ENCODE measurements at places on chromosomes 3 and 15.

DNA sequence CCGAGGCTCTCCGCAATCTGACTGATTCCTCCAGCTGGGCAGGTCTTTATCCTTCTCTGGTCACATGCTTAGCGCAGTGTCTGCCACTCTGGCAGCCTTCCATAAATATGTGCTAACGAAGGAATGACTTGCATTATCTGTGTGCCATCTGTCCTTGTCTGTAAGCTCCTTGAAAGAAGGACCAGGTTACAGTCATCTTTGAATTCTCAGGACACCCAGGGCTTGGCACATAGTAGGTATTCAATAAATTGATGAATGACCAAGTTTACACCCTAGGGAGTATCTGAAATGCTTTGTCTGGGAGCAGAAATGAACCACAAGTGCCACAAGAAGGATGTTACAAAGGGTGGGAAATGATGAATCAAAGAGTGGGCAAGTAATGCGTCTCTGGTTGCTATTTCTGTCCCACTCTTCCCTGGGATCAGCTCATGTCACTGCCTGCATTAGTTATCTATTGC lies 16.5 kb upstream of the FAM3D start:
- no peak for DNase-seq

- DNase-seq = no peak
These were observed 28.6 kb upstream of the VGLL4 start for GRCh38 chr3:11672363-11672762.

DNA sequence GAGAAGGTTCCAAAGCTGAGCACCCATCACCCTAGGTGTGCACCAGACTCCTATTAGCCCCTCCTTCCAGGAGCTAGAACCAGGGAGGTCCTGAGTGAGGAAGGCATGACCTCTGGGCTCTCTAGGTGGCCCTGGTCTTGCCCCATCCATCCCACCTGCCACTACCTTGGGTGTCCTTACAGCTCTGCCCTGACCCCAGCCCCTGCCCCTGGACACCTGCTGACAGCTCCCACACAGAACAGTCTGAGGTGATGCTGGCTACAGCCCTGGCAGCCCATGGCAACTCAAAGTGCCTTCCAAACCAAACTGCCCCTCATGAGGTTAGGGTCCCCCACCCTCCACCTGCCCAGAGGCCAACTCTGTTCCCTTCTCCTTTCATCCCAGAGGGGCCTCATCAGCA lies 37.2 kb downstream of the GOLGA6A start:
- no peak for DNase-seq

DNA sequence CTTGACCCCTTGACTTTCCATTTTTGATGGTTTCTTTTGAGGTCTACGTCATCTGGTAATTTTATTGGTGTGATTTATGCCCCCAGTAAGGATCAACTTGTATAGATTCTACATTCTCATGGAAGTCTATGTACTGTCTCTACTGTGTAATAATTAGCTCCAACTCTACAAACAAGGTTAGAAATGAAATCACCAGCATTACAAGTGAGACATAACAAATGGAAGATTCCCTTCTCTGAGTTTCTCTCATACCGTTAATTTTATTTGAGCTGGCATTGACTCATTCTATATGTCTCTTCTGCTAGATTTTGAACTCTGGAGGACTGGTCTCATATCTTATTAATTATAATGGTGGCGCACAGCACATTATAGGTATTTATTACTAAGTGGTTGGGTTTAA lies 138.9 kb downstream of the LPP start:
- no peak for DNase-seq

DNA sequence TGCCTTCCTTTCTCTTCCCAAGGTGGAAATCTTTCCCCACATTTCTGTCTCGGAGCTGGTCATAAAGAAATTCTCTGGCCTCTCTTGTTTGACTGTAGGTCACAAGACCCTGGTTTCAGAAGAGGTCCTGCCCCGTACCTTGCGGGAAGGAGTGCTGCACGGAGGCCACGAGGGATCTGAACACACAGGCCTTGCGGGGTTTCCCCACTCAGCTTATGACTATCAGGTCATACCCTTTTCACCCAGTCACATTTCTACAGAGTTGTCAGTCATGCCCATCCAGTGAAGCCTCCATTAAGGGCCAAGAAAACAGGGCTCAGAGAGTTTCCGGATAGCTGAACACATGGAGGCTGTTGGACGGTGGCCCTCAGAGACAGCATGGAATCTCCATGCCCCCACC lies 54.7 kb upstream of the ATP13A3 start:
- no peak for DNase-seq

DNA sequence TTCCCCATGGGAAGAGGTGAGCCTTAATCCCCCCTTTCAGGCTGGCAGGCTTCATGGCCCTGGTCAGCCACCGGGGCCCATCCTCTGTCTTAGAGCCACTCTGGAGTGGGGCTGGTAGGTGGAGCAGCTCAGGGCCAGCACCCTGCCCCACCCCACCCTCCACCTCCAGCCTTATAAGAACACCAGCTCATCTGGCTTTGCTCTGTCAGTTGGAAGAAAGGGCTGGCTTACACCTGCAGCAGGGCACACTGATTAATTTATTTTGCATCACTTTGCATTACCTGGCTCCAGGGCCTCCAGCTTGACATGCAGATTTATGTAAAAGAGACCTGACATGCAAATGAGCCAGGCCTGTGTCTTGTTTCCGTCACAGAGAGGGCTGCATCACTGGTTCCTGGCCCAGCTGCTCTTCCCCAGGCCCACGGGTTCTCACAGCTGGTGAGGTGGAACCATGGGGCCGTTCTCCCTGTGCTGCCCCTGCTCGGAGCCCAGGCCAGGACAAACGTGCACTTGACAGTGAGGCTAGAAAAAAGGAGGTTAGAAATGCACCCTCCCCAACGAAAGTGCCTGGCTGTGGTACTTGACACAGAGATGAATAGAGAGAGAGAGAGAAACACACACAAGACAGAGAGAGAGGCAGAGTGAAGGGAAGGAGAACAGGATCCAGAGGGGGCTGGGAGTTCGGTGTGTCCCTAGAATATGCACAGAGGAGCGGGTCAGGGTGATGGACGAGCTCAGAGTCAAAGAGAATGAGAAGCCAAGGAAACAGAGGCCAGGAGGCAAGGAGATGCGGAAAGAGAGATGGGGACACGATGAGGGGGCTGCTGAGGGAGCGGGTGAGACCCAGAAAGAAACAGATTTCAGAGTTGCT lies 44.5 kb upstream of the MAGEF1 start:
- DNase-seq = no peak

- DNase-seq = no peak
These were observed 56.8 kb downstream of the PLXNA1 start for GRCh38 chr3:127039719-127040118.

DNA sequence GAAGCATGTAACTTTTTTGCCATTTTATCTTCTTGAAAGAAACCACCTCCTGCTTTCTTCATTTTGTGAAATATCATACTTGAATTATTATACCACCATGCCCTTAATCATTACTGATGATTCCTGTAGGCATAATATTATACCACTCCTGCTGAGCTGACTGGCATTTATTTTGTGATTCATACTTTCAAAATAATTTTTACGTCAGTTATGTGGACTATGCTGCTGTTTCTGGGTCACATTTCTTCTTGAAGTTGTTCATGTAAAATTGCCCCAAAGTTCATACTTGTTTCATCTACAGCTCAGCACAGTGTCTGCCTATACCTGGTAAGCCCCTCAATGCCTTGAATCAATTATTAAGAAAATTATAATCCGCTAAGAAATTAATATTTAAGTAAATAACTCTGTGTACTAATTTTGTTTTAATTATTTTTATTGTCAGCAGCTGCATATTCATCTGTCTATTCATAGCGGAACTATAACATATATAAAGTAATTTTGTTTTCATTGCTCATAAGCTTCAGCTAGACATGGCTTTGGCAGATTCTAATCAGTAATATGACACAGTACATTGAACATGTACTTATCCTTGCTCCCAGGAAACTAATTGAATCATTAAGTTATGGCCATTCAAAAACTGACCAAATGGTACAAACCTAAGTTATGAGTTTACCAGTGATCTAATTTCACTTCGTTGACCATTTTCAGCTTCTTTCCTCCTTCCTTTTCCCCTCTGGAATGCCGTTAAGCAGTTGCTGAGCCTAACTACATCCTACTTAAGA lies 160.0 kb downstream of the NAALADL2 start:
- no peak for DNase-seq

GRCh38 chr3:36546226-36546625 lies 165.9 kb downstream of the STAC start:
- DNase-seq = no peak

DNA sequence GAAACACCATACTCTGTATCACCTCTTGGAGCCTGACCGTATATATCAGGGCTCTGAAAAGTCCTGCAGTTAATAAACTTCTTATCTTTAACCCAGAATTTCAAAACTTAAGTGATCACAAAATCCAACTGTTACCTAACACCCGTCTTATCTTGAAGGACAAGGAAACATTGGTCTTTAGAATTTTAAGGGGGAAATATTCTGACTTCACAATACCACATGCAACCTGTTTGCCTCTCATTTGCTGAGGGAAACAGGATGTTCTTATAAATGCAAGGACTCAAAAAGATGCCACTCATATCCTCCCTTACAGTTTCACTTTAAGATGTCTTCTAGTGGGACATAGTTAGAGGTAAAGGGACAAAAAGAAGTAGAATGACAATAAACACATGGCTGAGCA lies 67.9 kb downstream of the CRTC3 start:
- no peak for DNase-seq

DNA sequence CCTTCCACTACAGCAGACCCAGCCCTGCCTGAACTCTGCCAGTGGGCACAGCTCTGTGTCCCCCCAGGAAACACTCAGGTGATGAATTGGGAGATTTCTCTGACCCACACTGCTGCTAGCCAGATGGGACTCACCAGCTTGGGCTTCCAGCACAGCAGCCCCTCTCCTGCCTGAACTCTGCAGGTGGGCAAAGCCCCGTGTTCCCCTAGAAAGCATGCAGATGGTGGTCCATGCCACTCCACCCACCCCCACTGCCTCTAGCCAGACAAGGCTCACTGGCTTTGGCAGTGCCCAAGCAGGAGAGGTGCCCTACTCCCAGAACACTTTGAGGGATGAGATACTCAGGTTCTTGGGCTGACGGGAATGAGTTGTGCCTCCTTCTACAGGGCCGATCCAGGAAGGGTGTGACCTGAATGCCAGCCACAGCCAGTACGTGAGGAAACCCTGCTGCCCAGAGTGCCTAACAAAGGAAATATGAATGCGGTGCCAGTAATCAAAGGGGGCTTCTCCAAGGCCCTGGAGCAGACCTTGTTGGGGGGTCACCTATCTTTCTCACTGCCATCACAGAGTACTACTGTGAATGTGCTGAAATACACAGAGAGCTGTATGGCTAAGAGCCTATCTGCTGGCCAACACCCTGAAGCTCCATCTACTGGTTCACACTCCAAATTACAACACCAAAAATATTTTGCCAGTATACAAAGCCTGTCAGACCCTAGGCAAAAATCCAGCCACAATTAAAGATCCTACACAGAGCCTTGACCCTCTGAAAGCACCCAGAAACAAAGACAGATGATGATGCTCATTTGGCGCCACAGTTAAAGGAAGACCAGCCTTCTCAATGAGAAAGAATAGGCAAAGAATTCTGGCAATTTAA lies 61.9 kb downstream of the BTLA start:
- DNase-seq = no peak

- DNase-seq = no peak
These were observed 68.1 kb upstream of the PFN2 start for GRCh38 chr3:150038830-150039229.

- no peak for DNase-seq
These were observed 47.2 kb downstream of the NMNAT3 start for GRCh38 chr3:139630542-139630941.

GRCh38 chr15:100521907-100522306 lies 6.8 kb downstream of the CERS3 start:
- DNase-seq = no peak

DNA sequence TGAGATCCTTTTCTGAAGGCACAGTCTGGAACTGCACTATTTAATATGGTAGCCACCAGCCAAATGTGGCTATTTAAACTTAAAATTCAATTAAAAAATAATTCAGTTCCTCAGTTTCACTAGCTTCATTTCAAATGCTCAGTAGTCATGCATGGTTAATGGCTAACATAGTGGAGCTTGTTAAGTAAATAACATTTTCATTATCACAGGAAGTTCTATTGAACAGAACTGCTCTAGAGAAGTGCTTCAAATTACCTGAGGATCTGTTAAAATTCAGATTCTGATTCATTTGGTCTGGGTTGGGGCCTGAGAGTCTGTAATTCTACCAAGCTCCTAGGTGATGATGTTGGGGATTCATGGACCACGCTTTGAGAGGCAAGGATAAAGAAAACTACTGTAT lies 109.6 kb upstream of the THRB start:
- no peak for DNase-seq

DNA sequence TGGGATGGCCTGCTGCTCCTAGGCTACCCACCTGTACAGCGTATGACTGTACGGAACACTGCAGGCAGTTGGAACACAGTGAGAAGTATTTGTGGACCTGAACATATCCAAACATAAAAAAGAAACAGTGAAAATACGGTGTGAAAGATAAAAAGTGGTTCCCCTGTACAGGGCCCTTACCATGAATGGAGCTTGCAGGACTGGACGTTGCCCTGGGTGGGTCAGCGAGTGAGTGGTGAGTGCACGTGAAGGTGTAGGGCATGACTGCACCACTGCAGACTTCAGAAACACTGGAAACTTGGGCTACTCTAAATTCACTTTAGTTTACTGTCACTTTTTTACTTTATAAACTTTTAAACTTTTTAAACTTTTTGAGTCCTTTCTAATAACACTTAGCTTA lies 71.2 kb upstream of the SLC6A6 start:
- DNase-seq = no peak

DNA sequence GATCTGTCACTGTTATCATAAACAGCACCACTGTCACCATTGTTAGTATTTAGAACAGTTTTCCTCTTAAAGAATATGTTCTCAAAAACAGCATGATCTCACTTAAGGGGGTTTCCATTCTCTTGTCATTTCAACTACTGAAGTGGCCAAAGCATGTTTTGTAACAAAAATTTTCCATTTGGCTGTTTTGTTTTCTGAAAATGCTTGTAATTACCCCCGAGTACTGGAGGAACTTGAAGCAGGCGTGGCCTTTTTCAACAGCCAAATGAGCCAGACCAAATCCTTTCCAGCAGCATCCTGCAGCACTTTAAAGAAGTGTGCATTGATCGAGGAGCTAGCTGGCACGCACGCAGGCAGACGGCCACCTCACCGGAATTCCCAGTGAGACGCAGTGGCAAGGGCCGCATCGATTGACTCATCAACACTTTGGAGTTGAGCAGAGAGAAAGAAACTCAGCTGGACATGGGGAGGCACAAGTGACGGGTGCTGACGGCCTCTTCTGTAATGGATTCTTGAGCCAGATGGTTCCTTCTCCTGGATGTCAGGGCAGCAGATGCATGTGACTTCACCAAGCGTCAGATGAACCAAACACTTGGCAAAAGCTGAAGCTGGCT lies 234.3 kb upstream of the IGF1R start:
- DNase-seq = no peak

DNA sequence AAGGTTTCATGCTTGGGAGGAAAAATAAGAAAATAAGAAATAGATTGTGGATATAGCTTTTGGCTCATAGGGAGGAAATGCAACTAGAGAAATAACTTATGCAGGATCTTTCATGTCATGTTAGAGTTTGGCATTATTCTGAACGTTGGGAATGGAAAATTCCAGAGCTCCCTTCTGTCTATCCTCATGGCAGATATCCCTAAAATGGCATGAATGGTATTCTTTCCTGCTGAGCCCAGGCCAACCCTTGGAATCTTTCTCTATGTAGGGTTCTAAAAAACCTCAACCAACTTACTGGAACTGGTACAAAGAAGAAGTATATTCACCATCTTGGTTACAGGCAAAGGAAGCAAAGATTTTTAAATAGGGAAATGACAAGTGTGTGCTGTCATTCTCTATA lies 212.5 kb downstream of the CHST2 start:
- DNase-seq = no peak

All from stimulated activated CD4-positive, alpha-beta T cell treated with anti-CD3 and anti-CD28 coated beads, Interleukin-1b, Interleukin-23, amount 100 ng/mL, for 4 hours (primary cell).